ENCODE measurements at places on chromosomes 3 and 15. TPM values are rescaled to one million over a fixed set of nuclear protein-coding genes. Genes with fewer than 3 reads are reported as not detected.

Gene PRR20G
- not detected for total RNA-seq

Gene ZNF621
- total RNA-seq = 19.9 TPM

Gene GOLGA8S
- total RNA-seq = 0.53 TPM

Gene SCN11A
- 0.27 TPM for total RNA-seq

Gene IGDCC3
- total RNA-seq = not detected

DNA sequence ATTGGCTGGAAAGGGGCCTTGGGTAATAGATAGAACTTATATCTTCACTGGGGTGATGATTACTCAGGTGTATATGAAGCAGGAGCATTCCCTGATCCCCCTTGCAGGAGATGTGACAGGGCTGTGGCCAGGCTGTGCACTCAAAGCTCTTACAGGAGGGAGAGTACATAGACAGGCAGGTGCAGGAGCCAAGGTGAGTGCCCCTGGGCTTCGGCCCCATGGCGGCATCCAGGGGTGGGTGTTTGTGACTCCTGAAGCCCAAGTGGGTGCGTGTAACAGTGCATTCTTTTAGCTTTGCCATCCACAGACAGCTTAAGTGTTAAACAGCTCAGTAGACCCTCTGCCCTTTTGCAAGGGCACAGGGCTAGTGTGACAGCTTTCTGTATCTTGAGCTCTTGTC, 236.6 kb upstream of the GPR149 start:
- H3K4me1 ChIP-seq = no peaks in the 10 kb centered on the region
- H3K27ac ChIP-seq = no peak overlapping the region
- H3K4me3 ChIP-seq = no peak overlapping the region
- no peaks in the 10 kb centered on the region for H3K27me3 ChIP-seq
- no peak for DNase-seq

GRCh38 chr3:33030246-33030645, 66.7 kb downstream of the GLB1 start:
- peaks cover 28% of the 10 kb centered on the region for H3K36me3 ChIP-seq
- H3K27me3 ChIP-seq = no peaks in the 10 kb centered on the region
- H3K4me3 ChIP-seq = no peak overlapping the region
- no peaks in the 10 kb centered on the region for H3K4me1 ChIP-seq

DNA sequence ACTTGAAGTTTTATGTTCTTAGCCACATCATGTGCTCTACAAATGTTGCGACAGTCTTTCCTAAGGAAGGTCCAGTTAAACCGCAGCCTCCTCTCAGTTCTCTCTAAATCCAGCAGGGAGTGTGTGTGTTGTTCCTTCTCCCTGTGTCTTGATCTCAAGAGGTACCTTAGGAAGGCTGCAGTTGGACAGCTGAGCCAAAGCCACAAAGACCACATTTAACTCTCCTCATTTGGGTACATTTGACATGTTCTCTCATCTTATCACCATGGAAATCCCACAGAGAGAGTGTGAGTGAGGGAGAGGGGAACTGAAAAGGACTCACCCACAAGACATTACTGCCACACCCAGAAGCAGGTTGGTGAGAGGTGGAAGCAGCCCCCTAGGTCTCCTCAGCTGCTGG, 79.5 kb downstream of the CD200R1L start:
- no peaks in the 10 kb centered on the region for H3K4me1 ChIP-seq
- H3K27ac ChIP-seq = no peak overlapping the region
- H3K27me3 ChIP-seq = no peaks in the 10 kb centered on the region
- H3K36me3 ChIP-seq = no peaks in the 10 kb centered on the region
- DNase-seq = no peak

- no peaks in the 10 kb centered on the region for H3K27me3 ChIP-seq
- H3K36me3 ChIP-seq = no peaks in the 10 kb centered on the region
- no peak overlapping the region for H3K4me3 ChIP-seq
- no peaks in the 10 kb centered on the region for H3K4me1 ChIP-seq
- no peak overlapping the region for H3K27ac ChIP-seq
- DNase-seq = no peak
These were observed 169.2 kb downstream of the ROBO1 start for GRCh38 chr3:79598594-79598993.

All from lower lobe of right lung (tissue), 2 donors.